Forelimb muscle (tissue), 1 donor: ENCODE measurements at places on chromosomes 3 and 15.

DNA sequence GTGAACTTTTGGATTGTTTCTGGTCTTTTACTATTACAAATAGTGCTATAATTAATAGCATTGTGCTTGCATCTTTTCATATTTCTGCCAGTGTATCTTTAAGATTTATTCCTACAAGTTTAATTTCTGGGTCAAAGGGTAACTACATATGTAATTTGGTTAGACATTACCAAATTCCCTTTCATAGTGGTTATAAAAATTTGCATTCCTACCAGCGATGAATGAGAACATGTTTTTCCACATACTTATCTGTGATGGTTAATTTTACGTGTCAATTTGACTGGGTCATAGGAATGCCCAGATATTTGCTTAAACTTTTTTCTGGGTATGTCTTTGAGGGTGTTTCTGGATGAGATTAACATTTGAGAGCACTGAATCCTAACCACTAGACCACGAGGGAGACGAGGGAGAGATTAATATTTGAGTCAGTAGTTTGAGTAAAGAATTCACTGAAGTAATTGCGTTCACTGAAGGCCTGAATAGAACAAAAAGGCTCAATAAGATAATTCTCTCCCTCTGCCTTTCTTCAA, 132.3 kb upstream of the NEO1 start:
- DNase-seq, result no peak

- DNase-seq, result no peak
Observed at GRCh38 chr15:40498418-40498817, 27.6 kb downstream of the CHST14 start.

DNA sequence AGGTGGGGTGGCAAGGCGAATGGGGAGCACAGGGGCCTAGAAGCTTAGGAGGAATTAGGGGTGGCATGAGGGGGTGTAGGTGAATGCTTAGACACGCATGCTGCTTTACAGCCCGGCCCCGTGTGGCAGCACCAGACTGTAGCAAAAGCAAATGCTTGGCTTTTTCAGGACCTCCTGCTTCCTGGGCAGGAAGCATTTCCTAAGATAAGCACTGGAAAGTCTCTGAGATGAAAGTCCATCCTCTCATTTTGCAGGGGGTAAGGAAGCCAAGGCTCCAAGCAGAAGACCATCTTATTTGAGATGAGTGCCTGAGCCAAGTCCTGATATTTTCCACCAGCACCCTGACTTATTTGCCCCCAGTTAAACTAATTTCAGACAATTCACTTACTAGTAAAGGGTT, 12.9 kb downstream of the SSUH2 start:
- DNase-seq, result no peak

DNA sequence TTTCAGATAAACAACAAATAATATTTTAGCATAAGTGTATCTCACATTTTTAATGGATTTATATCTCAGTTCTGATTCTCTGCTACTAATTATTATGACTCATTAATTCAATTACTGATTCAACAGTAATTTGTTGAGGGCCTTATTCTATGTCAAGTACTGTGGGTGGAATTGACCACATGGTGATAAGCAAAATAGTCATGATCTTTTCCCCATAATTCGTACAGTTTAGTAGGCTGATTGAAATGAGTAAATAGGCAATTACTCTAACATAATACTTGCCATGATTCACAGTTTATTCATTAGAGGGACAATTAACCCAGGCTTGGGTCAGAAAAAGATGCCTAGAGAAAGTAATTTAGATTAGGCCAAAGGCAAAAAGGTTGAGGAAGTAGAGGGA, 60.9 kb upstream of the SLC4A7 start:
- no peak for DNase-seq

- no peak for DNase-seq
Observed at GRCh38 chr15:92244703-92245102, 149.0 kb upstream of the ST8SIA2 start.

- DNase-seq, result no peak
Observed at GRCh38 chr15:41487381-41487780, 6.3 kb upstream of the ITPKA start.

DNA sequence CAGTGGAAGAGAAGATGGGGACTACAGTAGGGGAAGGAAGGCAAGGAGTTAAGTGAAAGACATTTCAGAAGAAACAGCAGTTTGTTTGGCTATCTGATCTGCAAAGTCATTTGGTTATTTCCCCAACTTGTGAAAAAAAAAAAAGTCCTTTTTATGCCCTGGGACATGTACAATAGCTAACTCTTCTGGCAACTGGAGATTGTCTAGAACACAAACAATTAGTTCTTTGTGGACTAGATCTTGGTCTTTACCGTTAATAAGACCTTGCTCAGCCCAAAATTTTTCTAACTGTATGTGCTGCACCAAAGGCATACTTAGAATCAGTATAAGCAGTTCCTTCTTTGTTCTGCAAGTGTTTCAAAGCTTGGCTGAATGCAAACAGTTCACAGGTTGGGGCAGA, 103.5 kb upstream of the NECTIN3 start:
- DNase-seq, result no peak

- no peak for DNase-seq
Observed at GRCh38 chr3:182605882-182606611, 187.3 kb upstream of the ATP11B start.

DNA sequence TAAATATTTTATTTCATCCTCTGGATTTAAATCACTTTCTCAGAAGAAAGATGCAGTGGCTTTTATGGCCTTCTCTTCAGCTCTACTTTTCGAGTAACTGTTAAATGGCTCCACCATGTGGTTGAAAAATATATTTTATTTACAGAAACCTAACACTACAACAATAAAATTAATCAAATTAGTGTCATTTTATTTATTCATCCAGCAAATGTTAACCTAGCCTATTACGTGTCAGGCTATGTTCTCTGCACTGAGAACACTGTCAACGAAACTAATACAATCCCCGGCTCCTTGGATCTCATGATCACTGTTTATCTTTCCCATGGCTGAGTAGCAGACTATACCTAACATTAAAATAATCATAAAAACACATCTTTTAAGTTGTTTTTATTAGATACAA, 148.0 kb upstream of the OSTN start:
- no peak for DNase-seq
